Right renal pelvis (tissue), 4 donors: ENCODE measurements at places on chromosomes 7 and 10. TPM values are rescaled to one million over a fixed set of nuclear protein-coding genes. Genes with fewer than 3 reads are reported as not detected.

Gene PALD1
- polyA plus RNA-seq, result 12.1 TPM

DNA sequence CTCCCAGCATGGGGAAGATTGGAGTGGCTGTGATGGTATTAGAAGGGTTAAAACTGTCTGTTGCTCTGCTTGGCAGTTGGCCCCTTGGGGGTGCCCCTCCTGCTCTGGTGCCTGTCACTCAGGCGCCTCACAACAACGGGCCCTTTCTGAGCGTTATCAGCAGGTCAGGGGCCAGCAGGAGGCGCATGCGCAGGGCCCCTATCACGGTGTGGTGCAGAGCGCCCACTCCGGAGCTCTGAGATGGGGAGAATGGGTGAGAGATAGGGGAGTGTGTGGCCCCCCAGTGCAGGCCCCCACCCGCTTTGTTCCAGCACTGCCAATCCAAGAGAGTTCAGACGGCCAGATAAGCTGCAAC is 24.8 kb downstream of the GBX1 start:
- DNase-seq, result no peak

GRCh38 chr10:20970044-20970443 is 72.9 kb upstream of the NEBL start:
- DNase-seq, result no peak

- no peak for DNase-seq
Measured at GRCh38 chr7:68461430-68461829, 1136.8 kb upstream of the AUTS2 start.

Gene GIGYF1
- polyA plus RNA-seq, result 37.4 TPM

- DNase-seq, result no peak
Measured at GRCh38 chr10:124962421-124962820, 20.5 kb downstream of the ZRANB1 start.

GRCh38 chr7:93551063-93551895 is 23.2 kb downstream of the CALCR start:
- DNase-seq, result no peak

DNA sequence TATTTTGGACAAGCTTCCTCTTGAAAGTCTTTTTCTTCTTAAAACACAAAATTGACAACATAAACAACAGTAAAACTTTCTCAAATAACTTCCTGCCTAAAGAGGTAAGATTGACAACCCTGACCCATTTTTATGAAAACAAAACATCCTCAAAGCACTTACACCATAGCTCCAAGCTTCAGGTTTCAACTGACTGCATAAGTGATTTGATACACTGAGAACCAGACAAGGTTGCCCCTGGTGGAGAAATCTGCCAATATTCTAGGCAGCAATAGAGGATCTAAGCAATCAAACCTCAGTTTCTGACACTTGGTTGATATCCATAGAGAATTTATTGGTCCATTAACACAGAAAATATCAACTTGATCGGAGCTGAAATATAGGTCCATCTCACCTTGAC is 147.8 kb downstream of the ELAPOR2 start:
- DNase-seq, result no peak

GRCh38 chr7:139714163-139714901 is 63.5 kb downstream of the HIPK2 start:
- no peak for DNase-seq

DNA sequence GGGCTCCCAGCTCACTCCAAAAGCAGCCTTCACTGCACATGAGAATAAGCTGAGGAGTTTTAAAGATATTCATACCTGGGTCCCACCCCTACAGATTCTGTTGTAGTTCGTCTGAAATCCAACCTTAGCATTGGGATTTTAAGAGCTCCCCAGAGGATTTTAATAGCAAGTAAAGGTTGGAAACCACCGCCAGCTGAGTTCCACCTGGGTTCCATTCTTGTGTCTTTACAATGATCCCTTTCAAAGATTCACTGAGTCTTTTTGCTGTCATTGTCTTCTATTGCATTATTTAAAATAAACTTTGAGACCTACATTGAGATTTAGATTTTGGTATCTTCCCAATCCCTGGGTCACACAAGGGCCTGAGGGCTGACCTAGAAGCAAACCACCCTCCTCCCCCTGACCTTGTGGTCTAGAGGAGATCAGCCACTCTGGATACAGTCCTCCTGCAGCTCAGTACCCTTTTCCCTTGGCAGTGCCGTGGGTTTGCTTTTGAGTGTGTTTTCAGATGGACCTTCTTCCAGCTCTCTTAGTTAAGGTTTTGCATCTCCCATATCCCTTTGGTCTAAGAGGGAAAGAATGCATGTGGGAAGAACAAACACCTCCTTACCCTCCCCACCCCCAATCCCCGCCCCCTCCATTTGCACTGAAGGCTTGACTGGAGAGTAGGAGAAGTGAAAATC is 22.6 kb upstream of the SIRT1 start:
- DNase-seq, result no peak

GRCh38 chr10:10855151-10855581 is 162.5 kb upstream of the CELF2 start:
- no peak for DNase-seq

DNA sequence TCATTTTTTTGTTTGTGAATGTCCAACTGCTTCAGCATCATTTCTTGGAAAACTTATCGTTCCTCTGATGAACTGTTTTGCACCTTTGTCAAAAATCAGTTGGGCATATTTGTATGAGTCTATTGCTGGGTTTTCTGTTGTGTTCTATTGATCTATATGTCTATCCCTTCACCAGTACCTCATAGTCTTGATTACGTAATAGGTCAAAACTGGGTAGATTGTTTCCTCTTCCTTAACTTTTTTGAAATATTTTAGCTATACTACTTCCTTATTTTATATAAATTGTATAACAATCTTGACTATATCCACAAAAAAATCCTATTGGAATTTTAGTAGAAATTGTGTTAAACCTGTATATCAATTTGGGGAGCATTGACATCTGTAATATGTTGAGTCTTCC is 104.1 kb upstream of the PALS2 start:
- no peak for DNase-seq

DNA sequence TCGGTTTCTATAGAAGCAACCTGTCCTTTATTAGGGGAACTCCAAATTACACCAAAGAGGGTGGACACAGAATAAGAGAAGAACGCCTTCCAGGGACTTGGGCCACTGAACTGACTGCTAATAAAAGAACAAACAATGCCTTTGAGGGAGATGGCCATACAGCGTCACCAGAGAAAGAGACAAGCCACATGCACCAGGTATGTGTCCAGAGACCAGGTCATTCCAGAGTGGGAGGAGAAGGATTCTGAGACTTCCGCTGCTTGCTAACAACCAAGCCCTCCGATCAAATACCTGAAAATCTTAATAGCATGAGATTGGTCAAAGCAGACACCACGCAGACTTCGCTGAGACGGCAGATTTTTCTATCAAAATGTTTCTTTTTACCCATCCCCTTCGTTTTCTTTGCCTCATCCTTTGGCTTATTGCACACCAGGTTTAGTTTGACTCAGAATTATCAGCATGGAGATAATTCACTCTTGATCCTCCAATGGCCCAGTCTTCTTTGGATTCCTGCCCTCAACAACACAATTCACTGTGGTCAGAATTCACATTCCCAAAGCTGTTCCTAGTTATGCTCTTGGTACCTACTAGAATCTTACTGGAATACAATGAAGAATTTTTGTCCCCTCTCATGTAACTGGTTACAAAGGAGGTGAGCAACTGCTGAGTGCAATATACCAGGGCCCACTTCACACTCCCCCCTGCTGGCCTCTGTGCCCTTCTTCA is 87.4 kb upstream of the DDC start:
- DNase-seq, result no peak

Gene RAPGEF5
- 39.4 TPM for polyA plus RNA-seq

GRCh38 chr7:315516-316265 is 25.7 kb downstream of the FOXL3 start:
- DNase-seq, result no peak

Gene FAM180A
- not detected for polyA plus RNA-seq

- DNase-seq, result no peak
Measured at GRCh38 chr7:155439311-155440017, 18.5 kb upstream of the EN2 start.

DNA sequence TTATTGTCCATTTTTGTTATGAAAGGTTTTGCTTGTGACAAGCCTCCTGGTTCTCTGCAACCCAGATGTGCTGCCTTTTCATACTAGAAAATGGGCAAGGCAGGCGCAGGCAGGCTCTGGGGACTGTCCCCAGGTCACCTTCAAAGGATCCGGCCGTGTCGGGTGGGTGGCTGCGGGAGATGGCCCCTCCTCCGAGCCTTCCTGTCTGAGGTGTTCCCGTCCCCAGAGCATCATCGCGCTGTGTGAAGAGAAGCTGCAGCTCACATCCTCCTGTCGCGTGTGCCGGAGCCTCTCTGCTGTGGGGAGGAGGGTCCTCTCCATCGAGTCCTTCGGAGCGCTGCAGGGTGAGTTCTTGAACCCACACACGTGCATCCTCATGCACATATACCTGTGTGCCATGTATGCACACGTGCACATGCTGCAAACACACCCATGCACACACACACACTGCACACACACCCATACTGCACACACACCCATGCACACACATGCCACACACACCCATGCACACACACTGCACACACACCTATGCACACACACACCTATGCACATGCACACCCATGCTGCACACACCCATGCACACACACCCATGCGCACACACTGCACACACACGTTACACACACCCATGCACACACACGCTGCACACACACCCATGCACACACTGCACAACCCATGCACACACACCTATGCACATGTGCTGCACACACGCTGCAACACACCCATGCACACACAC is 23.8 kb downstream of the KNDC1 start:
- DNase-seq, result no peak

Gene CALML3
- polyA plus RNA-seq, result not detected

Gene HECW1
- polyA plus RNA-seq, result 6.8 TPM

DNA sequence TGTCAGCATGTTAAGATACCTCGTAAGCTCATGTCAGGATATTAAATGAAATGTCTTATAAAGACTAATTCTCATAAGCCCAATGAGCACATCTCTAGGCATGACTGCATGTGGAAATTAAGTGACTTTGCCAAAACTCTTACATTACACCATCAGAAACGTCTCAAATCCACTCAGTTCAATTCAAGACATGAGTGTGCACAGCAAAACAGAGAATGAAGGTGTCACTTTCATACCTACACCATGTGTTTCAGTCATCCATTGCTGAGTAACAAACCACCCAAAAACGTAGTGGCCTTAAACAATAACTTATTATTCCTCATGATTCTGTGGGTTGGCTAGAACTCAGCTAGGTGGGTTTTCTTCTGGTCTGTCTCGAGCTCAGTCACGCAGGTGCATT is 99.8 kb downstream of the ATE1 start:
- DNase-seq, result no peak

DNA sequence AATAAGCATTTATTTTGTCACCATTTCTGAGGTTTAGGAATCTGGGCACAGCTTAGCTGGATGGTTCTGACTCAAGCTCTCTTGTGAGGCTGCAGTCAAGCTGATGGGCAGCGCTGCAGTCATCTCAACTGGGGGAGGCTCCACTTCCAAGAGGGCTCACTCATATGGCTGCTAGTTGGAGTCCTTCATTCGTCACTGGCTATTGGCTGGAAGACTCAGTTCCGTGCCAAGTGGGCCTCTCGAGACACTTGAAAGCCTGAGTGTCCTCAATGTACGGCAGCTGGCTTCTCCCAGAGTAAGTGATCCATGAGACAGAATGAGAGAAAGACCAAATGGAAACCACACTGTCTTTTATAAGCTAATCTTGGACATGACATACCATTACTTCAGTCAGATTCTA is 21.6 kb upstream of the COL13A1 start:
- DNase-seq, result no peak

- no peak for DNase-seq
Measured at GRCh38 chr10:122126763-122127659, 138.0 kb downstream of the TACC2 start.

DNA sequence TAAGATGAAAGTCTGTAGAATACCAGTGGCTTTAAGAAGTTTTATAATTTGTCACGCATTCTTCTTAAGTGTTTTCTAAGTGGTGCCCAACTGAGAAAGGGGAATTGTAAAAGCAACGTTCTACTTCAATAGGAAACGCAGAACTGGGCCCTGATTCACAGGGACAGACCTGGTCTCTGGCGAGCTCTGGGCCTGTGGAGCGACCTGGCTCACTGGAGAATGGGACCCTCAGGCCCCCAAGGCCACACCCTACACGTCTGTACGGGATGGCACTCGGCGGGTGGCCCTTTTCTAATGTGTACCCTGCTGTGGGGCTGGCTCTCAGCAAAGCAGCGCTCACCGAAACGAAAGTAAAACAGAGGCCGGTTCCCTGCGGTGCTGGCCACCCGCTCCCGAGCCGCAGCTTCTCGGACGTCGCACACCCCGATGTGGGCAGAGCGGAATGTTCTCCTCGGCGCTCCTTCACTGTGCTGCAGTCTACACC is 205.0 kb downstream of the DIP2C start:
- no peak for DNase-seq

Gene SFTPD
- 1.2 TPM for polyA plus RNA-seq

- no peak for DNase-seq
Measured at GRCh38 chr7:39238234-39238869, 260.6 kb downstream of the POU6F2 start.

Gene RRP12
- 24.5 TPM for polyA plus RNA-seq

DNA sequence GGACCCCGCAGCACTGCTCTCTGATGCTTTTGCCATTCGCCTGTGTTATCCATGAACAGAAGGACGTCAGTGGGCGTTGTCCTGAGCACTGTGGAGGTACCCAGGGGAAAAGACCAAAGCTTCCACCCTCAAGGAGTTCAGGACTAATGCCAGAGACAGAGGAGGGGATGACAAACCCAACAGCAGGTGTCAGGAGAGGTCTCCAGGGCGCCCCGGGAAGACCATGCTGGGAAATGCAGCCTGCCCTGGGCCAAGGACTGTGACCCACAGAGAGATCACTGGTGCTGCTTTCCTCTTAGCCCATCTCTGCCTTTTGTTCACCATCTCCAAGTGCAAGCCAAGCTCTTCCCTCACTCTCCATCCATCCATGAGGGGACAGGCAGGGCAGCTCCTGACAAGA is 166.8 kb upstream of the PFKP start:
- DNase-seq, result no peak

DNA sequence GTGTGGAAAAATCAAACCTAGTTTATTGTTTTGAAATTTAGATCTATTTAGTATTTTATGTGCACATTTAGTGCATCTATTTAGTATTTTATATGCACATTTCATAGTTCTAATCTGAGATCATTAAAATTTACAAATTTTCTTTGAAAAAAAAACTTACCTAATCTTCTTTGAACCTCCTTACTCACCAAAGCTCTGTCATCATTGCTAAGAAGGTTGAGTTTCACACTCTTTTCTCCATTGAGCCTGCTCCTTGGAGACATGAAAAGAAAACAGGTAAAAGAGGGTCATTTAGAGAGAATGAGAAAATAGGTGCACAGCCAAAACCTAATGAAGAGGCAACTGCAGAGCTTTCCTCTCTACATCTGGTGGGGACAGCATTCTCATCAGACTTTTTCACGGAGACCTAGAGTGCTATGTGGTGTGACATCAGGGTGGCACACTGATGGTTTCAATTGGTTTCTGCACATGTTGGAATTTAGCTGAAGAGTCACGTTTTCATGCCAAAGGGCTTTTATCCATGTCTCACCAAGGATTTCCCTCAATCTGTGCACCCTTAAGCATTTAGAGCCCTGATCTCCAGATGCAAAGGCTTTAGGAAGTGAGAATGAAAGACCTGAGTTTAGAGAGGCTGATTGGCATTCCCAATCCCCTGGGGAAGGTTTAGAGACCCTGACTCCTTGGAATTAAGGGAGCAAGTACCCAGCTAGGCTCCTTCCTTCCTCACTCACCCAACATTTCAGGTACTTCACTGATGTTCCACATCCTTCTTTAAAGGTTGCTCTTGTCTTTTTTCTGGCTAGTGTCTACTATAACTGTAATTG is 89.2 kb upstream of the CAPZA2 start:
- no peak for DNase-seq

Gene OR6V1
- polyA plus RNA-seq, result not detected
